ENCODE measurements at places on chromosomes 13 and 19.

DNA sequence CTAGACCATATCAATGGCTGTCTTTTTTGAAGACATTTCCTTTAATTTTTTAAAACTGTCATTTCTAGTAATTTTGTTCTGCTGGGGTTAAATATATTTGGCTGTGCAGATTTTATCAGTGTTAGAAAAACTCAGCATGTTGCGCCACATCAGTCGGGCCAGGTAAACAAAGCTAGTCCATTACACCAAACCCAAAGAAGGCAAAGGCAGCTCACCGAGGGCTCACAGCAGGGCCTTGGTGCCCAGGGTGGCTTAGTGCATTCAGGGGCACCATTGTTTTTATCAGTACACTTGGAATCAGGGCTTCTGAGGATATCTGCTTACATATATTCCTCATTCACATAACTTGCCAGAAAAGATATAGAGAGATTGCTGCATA lies 22.2 kb downstream of the SPATA13 start:
- no peak for DNase-seq

DNA sequence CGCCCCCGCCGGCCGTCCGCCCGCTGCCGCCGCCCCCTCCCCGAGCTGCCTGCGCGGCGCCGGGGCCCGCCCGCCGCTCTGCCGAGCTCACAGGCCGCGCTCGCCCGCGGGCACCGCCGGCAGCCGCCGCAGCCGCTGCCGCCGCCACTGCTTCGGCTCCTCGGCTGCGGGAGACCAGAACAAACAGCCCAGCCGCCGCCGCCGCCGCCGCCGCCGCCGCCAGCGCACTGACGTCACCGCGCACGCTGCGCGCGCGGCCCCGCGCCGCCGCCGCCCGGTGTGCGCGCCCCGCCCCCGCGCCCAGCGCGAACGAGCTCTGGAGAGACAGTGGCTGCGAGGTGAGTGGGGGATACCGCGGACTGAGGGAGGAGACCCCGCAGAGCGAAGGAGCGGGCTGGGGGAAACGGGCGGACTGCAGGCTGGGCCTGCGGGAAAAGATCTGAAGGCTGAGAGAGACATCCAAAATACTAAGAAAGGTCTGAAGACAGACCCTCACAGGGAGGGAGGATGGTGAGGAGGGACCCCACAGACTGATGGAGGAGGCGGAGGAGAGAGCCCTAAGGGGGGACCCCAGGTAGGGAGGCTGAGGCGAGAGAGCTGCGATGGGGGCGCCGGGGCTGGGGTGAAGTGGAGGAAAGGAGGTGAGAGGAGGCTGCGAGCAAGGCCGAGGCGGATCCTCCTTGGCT lies at the start of gene BRD4:
Gene BRD4, minus strand, starts transcription at position 229 of the 686 bp plus-strand sequence. CDS start 59,440 bp downstream, outside the sequence.
- DNase-seq = peak; percentile 81

DNA sequence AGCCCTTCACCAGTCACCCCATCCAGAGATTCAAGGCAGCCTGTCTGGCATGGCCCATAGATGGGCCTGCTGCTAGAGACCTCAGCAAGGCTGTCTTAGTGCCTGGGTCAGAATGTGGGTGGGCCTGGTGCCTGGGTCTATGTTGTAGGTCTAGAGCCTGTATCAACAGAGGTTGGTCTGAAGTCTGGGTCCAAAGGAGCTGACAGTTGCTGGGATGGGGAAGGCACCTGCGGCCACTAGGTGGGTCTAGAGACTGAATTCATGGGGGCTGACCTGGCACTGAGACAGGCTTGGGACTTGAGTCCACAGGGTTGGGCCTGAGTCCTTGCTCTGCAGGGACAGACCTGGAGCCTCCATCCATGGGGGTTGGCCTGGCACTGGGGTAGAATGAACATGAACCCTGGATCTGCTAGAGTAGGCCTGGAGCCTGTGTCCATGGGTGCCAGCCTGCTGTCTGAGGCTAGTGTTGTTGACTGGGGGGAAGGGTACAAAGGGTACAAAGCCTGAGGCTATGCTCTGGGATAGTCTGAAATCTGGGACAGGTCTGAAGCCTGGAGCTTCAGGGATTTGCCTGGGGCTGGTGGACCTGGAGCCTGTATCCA lies 516.8 kb downstream of the OLFM4 start:
- no peak for DNase-seq

- DNase-seq = no peak
These were observed 572 bp downstream of the UGGT2 start for GRCh38 chr13:96052656-96053002.

- no peak for DNase-seq
These were observed 666.6 kb upstream of the ARGLU1 start for GRCh38 chr13:107234319-107235073.

GRCh38 chr13:76556627-76557026 lies 329.6 kb downstream of the KCTD12 start:
- peak; percentile 6 for DNase-seq

GRCh38 chr19:33404506-33405253 lies 31.2 kb downstream of the CEBPG start:
- DNase-seq = no peak

GRCh38 chr19:40872209-40872608 lies 9.8 kb downstream of the CYP2A7 start:
- DNase-seq = no peak

DNA sequence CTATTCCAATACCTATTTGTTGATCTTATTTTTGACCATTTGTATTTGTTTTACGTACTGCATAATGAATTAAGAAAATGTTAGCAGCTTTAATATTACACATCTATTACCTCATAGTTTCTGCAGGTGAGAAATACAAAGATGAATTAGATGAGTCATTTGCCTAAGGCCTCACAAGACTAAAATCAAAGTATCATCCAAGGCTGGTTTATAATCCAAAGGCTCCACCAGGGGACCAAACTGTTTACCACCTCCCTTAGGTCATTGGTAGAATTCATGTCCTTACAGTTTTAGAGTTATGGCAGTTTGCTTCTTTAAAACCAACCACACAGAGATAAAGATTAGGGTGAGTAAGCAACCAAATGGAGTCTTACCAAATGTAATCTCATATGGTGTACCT lies 848.1 kb downstream of the SLITRK6 start:
- DNase-seq = no peak

GRCh38 chr19:48720251-48720612 lies 707 bp upstream of the MAMSTR start:
- no peak for DNase-seq

DNA sequence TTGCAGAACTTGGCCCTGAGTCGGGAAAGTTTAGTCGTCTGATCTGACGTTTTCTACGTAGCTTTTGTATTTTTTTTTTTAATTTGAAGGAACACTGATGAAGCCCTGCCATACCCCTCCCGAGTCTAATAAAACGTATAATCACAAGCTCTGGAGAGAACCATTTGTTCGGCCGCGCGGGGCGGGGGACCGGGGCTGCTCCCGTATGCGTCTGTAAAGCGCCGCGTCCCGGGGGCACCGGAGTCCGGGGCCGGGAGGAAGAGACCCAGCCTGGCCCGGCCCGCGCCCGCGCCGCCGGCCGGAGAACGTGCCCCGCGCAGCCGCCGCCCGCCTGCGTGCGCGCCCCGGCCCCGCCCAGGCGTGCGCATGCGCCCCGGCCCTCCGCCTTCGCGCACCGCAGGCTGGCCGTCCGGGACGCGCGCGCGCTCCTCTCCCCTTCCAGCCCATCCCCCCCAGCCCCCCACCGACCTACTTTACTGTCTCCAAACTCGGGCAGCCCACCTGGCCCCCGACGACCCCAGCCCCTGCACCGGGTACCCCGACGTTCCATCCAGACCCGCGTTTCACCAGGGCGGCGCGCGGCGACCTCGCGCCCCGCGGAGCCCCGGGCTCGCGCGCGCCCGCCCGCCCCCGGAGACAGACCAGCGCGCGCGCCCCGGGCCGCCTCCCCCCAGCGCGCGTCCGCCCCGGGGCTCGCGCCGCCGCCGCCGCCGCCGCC lies 785 bp upstream of the USF2 start:
- DNase-seq = peak; percentile 89

DNA sequence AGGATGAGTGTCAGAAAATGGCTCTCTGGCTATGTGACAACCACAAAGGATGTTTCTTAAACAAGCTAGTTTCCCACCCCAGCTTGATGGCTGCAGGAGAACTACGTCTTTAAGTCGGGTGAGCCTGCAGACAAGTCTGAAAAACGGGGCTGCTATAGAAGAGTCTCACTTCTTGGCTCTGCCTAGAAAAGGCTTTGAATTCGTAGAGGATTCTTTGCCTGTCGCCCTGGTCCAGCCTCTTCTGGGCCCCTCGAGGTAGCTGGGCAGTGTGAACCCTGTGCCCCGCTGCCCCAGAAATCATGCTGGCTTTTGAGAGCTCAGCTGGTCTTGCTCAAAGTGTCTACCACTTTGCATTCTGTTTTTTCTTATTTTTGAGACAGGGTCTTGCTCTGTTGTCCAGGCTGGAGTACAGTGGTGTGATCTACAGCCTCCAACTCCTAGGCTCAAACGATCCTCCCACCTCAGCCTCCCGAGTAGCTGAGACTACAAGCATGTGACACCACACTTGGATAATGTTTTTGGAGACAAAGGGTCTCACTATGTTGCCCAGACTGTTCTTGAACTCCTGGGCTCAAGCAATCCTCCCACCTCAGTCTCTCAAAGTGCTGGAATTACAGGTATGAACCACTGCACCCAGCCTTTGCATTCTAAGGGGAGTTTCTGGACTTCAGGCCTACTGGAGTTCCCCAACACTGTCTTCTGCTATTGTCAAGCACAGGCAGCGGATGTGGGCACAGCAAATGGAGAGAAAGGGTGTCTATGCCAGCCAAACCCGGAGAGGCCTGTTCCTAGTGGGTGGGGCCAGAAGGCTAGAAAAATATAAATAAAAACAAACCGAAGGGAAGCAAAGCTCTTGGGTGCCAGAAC lies 6.5 kb downstream of the CEBPA start:
- DNase-seq = no peak

GRCh38 chr13:43445668-43446067 lies 341.1 kb downstream of the ENOX1 start:
- DNase-seq = no peak

- DNase-seq = no peak
These were observed 14.6 kb downstream of the ZNF333 start for GRCh38 chr19:14704450-14704849.

- DNase-seq = no peak
These were observed 8.6 kb downstream of the SLC46A3 start for GRCh38 chr13:28710161-28710560.

GRCh38 chr13:49374585-49375290 lies 69.1 kb downstream of the CAB39L start:
- no peak for DNase-seq

- no peak for DNase-seq
These were observed 249.6 kb downstream of the OXGR1 start for GRCh38 chr13:96744367-96745331.
